ENCODE measurements at places on chromosomes 3 and 15.

DNA sequence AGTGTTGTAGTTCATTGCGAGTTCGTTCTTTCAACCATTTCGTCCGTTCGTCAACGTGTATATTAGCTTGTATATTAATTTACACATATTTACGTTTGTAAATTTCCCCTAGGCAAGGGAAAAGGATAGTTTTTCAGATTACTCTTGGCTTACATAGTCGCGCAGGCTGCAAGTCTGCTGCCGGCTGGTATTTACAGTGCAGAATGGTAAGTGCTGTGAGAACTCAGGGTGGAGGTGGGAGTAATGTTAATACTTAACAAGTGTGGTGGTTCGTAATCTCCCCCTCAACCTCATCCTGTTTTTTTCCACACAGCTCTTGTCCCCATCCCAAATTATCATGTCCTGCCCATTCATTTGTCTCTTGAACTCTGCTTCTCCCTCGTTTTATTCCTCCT lies 766 bp downstream of the FAM98B start:
- no peak for DNase-seq

DNA sequence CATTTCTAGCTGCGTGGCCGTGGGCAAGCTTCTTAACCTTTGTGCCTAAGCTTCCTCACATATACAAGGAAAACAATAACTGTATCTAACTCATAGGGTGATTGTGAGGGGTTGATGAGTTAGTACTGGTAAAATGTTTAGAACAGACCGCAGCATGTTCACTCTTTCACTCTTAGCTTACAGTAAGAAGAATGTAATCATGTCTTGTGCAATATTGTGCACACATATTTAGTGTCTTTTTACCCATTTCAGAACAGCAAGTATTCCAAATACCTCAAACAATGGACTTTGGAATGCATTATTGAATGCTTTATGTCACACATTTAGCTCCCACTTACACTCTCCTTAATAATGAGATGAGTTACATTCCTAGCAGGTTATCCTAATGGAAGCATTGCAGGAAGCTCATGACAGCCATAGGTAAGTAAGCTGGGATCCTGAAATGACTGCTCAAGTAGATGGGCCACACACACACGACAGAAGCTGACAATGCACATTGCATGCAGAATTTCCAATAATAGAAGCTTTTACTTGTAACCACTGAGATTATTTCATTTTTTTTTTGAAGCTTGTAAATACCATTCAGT lies 468.9 kb upstream of the WNT5A start:
- DNase-seq = no peak

DNA sequence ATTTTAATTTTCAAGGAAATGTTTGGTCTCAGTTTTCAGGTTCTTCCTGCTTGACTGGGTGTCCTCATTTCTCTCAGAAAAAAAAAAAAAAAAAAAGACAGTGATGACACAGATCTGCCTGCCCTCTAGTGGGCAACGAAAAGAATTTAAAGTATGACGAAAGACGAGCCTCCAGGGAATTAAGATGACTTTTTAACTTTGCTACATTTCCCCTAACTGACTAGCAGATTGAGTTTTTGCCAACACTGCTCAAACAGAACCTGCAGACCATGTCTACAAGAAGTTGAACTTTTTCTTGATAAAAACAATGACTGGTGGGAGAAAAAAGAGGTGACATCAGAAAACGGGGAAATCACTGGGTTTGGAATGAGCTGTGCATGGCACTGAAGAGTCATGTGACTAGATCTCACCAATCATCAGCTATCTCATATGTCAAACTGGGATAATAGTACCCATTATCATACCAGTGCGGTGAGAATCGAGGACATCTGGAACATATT lies 40.8 kb downstream of the EOMES start:
- peak; percentile 7 for DNase-seq

- DNase-seq = no peak
Observed at GRCh38 chr3:29409409-29409808, 128.5 kb downstream of the RBMS3 start.

DNA sequence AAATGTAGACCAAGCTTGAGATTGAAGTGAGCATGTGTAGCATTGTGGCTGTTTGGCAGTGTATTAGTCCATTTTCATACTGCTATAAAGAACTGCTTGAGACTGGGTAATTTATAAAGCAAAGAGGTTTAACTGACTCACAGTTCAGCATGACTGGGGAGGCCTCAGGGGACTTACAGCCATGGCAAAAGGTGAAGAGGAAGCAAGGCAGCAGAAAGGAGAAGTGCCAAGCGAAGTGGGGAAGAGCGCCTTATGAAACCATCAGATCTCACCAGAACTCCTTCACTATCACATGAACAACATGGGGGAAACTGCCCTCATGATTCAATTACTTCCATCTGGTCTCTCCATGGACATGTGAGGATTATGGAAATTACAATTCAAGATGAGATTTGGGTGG lies 8.6 kb upstream of the CERS3 start:
- no peak for DNase-seq

- DNase-seq = no peak
Observed at GRCh38 chr3:122982216-122983185, 45.1 kb downstream of the SEMA5B start.

DNA sequence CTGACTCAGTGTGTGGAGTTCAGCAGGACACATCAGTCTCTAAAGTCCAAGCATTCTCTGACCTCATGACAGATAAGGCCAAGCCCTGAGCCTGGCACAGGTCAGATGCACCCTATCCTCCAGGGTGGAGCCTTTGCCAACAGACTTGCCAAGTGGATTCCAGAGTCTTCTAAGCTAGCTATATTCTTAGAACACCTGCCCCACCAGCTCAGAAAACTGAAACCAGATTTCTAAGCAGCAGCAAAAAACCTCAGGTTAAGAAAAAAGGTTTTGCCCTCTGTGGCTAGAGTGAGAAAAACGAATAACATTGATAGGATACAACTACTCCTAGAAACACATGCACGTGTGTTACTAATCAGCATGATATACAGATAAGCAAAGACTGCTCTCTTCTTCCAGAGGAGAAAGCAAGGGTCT lies 11.6 kb downstream of the RMDN3 start:
- no peak for DNase-seq

- DNase-seq = no peak
Observed at GRCh38 chr3:39362192-39362591, 21.0 kb upstream of the SLC25A38 start.

- DNase-seq = no peak
Observed at GRCh38 chr3:100650651-100651619, 41.5 kb downstream of the ADGRG7 start.

DNA sequence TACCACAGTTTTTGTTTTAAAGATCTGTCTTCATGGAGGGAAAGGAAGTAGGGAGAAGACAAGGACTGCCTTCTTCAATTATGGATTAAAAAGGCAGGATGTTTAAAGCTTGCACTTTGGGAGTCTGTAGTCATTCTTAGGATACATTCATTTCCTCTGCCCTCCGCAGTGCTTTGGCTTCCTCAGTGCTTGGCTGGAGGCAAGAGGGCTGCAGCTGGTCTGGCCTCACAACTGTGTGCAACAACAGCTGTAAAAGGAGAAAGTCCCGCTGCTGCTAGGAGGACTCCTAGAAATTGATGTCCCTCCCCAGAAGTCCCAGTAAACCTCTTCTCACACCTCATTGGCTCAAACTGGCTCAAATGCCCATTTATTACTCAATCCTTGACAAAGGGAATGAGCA lies 54.4 kb upstream of the PPP2R3A start:
- DNase-seq = no peak

- no peak for DNase-seq
Observed at GRCh38 chr15:90817117-90818057, 51.0 kb upstream of the FURIN start.

GRCh38 chr15:76163457-76164295 lies 103.9 kb downstream of the TMEM266 start:
- no peak for DNase-seq

DNA sequence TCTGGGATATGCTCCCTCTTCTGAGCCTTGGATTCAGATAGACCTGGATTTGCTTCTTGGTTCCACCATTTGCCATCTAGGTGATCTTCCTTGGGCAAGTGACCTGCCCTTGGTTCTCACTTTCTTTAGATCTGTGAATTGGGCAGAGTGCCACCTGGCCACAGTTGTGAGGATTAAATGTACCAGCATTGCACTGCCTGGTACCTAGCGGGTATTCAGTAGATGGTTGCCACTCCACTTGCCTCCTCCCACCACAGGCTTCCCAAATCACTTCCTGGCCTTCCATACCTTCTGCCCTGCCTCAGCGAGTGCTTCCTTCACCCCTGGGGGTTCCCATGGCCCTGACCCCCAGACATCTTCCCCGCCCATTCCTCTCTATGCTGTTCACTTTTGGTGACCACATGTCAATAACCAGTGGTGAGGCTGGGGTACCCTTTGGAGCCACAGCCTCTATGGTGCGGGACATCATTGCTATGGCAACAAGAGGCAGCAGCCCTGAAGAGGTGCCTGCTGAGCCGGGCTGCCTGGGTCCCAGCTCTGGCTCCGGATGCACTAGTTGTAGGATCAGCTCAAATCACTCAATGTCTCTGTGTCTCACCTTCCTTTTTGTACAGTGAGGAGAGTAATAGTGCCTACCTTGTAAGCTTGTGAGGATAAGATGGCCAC lies 40.5 kb downstream of the CMTM7 start:
- DNase-seq = no peak

DNA sequence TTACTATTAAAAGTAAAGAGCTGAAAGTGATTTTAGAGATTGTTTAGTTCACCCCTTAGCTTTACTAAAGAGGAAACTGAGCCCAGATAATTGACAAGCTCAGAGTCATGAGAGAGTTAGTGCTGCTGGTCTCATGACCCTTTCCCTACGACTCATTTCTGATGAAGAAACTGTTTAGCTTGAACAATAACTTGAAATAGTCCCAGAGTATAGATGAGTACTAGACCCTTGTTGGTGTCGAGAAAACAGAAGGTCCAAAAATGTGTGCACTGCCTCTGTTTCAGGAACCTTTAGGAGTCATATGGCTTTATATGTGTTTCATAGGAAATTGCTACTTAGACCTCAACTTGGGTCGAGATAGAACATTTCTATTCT lies 58.2 kb downstream of the IL16 start:
- no peak for DNase-seq

DNA sequence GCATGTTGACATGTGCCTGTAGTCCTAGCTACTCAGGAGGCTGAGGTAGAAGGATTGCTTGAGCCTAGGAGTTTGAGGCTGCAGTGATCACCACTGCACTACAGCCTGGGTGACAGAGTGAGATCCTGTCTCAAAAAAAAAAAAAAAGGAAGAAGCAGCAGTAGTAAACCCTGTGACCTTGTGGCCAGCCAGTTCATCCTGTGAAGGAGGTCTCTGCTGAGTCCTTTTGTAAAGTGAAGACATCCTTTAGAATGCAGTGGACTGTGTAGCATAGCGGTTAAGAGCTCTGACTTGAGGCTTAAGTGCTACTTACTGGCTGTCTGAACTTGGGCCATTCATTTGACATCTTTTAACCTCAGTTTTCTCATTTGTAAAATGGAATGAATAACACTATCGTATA lies 8.3 kb downstream of the EXOSC7 start:
- no peak for DNase-seq

- no peak for DNase-seq
Observed at GRCh38 chr3:153957421-153957820, 163.8 kb upstream of the ARHGEF26 start.

DNA sequence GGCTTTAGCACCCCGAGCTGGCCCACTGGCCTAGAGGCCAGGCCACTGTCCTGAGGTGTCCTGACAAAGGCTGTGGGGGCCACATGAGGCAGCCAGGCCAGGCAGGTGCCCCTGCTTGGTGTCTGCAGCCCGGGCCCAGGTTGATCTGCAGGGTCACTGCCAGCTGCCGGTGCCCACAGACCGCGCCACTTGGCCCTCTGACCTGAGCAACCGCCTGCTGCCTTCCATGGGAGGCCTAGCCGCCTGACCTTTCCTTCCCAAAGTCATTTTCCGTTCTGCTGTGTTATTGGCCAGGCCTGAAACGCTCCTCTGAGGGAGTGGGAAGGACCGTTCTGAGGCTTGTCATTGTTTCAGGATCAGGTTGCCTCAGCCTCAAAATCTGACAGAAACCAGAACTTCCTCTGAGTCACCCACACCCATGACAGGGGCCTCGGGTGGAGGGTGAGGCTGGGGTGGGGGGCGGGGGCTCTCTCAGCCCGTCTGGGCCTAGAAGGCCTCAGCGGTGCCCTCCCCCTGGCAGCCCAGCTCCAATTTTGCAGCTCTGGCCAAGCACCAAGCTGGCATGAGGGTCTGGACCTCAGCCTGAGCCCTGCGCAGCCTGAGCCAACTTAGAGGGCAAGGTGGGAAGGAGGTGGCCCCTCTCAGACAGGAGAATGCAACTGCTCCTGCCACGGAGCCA lies 140.7 kb upstream of the MEF2A start:
- peak; percentile 58 for DNase-seq

GRCh38 chr15:62413153-62413552 lies 248.1 kb upstream of the C2CD4B start:
- no peak for DNase-seq

- no peak for DNase-seq
Observed at GRCh38 chr3:64595253-64595694, 92.5 kb downstream of the ADAMTS9 start.
